ENCODE measurements at places on chromosomes 7 and 10.

GRCh38 chr7:64880322-64881297 lies 22.5 kb upstream of the ZNF273 start:
- peaks cover 26% of the 10 kb centered on the region for H3K27me3 ChIP-seq
- no peak overlapping the region for H3K4me3 ChIP-seq
- H3K27ac ChIP-seq, result no peak overlapping the region
- peak; percentile 14 for DNase-seq
- H3K4me1 ChIP-seq, result peaks cover 9% of the 10 kb centered on the region

DNA sequence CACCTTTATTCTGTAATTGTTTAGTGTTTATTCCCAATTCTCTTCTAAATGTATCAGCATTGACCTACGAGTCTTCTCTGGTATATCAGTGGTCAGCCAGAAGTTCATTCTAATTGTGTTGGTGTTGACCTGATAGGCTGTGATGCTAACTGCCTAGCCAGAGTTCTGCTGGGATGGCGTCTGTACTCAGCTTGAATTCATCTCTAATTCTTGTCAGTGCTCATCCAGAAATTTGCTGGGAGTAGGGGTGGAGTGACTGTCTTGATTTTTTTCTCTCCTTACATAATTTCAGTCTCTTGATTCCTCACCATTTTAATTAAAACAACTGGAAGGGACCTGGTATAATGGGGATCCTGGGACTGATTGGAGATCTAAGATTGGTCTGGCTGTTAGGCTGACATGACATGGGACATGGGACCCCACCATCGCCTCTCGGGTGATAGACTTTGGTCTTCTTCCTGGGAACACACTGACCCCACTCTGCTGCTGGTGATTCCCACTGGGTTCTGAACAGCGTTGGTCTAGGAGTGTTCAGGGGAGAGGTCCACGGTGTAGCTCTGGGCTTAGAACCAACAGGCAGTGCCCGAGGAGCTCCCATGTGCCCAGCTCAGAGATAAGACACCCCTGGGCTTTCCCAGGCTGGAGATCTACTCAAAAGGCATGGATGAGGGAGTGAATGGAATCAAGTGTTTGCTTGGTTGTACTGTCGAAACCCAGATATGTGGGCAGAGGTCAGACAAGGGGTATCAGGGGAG lies 3.8 kb downstream of the NEURL1 start:
- no peaks in the 10 kb centered on the region for H3K36me3 ChIP-seq
- H3K27ac ChIP-seq, result no peak overlapping the region
- H3K27me3 ChIP-seq, result peaks cover 70% of the 10 kb centered on the region
- no peak overlapping the region for H3K4me3 ChIP-seq
- no peak for DNase-seq

DNA sequence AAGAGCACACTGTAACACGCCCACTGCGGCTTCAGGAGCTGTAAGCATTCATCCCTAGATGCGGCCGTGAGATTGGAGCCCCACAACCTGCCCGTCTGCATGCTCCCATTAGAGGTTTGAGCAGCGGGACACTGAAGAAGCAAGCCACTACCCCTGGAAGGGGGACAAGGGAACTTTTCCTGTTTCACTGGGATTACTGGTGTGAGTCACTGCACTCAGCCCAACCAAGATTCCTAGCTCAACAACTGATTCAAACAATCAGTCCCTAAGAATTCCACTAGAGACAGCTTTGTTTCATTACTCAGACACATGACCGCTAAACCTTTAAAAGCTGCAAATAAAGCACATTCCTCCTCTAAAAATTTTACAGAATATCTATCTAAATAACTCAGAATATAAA lies 69.8 kb downstream of the ORC5 start:
- no peaks in the 10 kb centered on the region for H3K27me3 ChIP-seq
- H3K36me3 ChIP-seq, result peaks cover 12% of the 10 kb centered on the region
- no peak overlapping the region for H3K27ac ChIP-seq
- no peak overlapping the region for H3K4me3 ChIP-seq

DNA sequence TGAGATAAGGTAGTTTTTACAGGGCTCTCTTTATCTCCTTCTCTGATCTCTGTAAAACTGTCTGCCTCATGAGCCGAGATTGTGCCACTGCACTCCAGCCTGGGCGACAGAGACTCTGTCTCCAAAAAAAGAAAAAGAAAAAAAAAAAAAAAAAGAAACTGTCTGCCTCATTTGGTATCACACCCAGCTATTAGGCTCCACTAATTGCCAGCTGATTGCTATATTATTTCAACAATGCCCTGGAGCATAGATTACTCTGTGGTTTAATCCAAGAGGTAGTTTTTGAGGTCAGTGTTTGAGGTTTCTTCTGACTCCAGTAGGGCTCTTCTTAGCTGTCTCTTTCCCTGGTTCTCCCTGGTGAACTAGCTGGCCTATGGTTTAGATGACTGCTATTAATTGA lies 268.1 kb upstream of the PLPP4 start:
- no peak overlapping the region for H3K4me3 ChIP-seq
- H3K36me3 ChIP-seq, result no peaks in the 10 kb centered on the region
- H3K27ac ChIP-seq, result no peak overlapping the region
- no peaks in the 10 kb centered on the region for H3K27me3 ChIP-seq
- H3K4me1 ChIP-seq, result no peaks in the 10 kb centered on the region

DNA sequence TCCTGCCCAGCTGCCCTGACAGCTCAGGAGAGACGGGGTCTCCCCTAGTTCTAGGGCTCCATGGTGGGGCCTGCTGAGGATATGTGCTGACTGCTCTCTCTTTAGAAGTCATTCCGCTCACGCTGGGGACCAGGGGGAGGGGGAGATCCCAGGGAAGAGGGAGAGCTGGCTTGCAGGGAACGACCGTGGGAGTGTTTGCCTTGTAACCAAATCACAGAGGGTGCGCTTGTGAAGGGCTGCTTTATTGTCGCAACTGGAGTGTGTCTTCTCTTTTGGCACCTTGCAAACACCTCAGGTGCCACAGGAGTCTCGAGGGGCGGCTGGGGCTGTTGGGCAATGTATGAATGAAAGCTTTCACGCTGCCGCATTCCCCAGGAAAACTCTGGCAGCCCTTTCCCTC lies 531.3 kb upstream of the MKI67 start:
- no peak overlapping the region for H3K4me3 ChIP-seq
- no peak for DNase-seq
- H3K27ac ChIP-seq, result no peak overlapping the region
- no peaks in the 10 kb centered on the region for H3K36me3 ChIP-seq
- H3K4me1 ChIP-seq, result no peaks in the 10 kb centered on the region
- H3K27me3 ChIP-seq, result no peaks in the 10 kb centered on the region

GRCh38 chr7:26022982-26023381 lies 129.0 kb upstream of the NFE2L3 start:
- H3K27ac ChIP-seq, result no peak overlapping the region
- H3K36me3 ChIP-seq, result no peaks in the 10 kb centered on the region
- H3K27me3 ChIP-seq, result peaks cover 4% of the 10 kb centered on the region
- H3K4me1 ChIP-seq, result no peaks in the 10 kb centered on the region

DNA sequence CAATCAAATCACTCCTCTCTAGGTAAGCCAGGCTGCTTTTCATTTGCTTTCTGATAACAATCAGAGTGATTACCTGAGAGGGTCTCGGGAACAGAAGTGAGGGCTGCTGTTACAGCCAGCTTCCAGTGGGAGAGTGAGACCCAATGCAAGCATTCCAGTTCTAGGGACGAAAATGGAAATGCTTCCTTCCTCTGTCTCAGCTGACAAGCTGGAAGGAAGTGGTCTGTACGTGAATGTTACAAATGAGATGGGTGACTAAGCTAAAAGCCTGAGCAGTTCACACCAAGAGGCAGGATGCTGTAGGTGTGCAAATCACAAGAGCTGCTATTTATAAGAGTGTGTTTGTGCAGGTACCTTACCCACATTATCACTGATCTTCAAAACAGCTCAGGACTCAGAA lies 772.4 kb downstream of the GRID1 start:
- H3K4me1 ChIP-seq, result peaks cover 8% of the 10 kb centered on the region
- H3K27ac ChIP-seq, result no peak overlapping the region
- DNase-seq, result no peak
- H3K27me3 ChIP-seq, result no peaks in the 10 kb centered on the region

DNA sequence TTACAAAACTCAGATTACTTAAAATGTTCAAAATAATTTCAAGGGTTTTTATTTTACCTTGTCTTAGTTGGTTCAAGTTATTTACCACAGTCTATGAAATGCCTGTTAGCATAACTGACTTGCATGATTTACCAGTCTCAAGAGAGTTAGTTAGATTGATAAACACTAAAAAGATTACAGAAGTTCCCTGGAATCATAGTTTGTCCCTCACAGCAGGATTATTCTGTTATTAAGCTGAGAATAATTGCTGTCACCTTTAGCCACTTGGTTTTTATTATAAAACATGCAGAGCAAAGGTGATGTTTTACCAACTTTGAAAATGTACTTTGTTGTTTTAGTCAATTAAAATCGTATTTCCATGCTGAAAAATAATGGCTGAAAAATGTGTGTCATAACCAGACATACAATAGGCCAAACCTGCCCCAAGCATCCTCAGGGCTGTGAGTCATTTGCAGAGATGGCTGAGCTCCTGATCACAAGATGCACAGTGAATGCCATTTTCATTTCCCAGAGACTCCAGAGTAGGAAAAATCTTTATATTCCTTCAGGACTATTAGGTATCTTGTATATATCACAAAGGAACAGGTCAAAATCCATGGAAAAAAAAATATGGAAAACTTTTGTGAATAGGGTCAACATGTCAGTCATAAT lies 87.8 kb upstream of the DKK1 start:
- no peak overlapping the region for H3K4me3 ChIP-seq
- no peak for DNase-seq
- H3K36me3 ChIP-seq, result no peaks in the 10 kb centered on the region
- no peaks in the 10 kb centered on the region for H3K27me3 ChIP-seq
- H3K27ac ChIP-seq, result no peak overlapping the region
- no peaks in the 10 kb centered on the region for H3K4me1 ChIP-seq

DNA sequence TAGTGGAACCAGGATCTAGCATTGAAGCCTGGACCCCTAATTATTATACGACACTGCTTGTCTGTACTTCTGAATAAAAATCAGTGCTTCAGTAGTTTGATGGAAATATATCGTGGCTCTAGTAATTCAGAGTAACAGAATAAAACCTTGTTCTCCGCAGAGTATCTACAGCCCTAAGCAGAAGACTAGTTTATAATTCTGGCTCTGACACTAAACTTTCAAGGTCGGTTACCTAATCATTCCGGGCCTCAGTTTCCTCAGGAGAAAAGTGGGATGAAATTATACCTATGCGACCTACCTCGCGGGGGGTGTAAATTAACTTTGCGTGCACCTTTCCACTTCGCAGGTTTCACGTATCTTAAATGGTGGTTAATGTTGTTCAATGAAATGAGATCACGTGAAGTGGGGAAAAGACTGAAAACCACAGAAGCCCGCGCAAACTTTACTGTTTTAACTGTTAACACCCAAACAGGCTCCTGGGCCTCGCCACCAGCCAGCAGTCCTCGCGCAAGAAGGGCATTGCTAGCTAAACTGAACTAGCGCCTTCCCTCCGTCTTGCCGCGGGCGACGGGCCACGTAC lies 615 bp downstream of the THAP5 start:
- peak; percentile 75 for DNase-seq
- peak overlapping the region; percentile 100 for H3K27ac ChIP-seq
- peak overlapping the region; percentile 96 for H3K4me3 ChIP-seq

DNA sequence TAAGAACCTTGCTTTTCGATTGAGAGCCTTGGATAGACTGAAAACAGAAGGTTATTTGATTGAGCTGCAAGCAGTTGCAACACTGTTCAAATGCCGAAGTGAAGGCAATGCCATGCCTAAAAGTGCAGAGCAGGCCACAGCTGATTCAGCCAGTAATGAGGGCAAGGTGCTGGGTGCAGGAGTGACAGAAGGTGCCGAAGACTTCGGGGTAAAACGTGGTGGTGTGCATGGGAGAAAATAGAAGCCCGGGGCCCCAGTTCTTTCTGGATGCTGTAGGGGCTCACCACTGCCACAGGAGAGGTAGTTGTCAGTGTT lies 43.6 kb upstream of the GATAD1 start:
- peaks cover 28% of the 10 kb centered on the region for H3K36me3 ChIP-seq
- no peak for DNase-seq
- H3K27me3 ChIP-seq, result no peaks in the 10 kb centered on the region
- H3K4me1 ChIP-seq, result peaks cover 25% of the 10 kb centered on the region

DNA sequence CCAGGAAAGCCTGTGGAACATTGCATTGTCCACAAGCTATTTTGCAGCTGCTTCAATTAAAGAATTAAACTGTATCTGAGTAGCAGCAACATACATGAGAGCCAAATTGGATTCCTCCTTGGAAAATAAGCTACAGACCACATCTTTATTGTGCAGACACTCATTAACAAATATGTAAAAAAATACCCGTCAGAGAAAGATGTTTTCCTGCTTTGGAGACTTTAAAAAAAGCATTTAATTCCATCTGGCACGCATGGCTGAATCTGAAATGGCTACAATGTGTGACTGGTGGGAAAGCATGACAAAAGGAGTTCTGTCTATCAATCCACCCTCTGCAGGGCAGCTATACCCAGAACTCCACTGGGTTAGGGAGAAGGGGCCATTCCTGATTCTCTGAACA lies 73.1 kb upstream of the HPS1 start:
- no peaks in the 10 kb centered on the region for H3K36me3 ChIP-seq
- H3K27me3 ChIP-seq, result peaks cover 4% of the 10 kb centered on the region
- H3K4me3 ChIP-seq, result no peak overlapping the region

- peaks cover 36% of the 10 kb centered on the region for H3K36me3 ChIP-seq
- no peak for DNase-seq
- H3K27me3 ChIP-seq, result no peaks in the 10 kb centered on the region
- peak overlapping the region; percentile 96 for H3K27ac ChIP-seq
- peaks cover 50% of the 10 kb centered on the region for H3K4me1 ChIP-seq
Measured at GRCh38 chr7:39624442-39624807, 1.1 kb downstream of the RALA start.

GRCh38 chr7:13627455-13627854 lies 362.0 kb downstream of the ETV1 start:
- H3K4me3 ChIP-seq, result no peak overlapping the region
- no peak for DNase-seq
- no peaks in the 10 kb centered on the region for H3K4me1 ChIP-seq

DNA sequence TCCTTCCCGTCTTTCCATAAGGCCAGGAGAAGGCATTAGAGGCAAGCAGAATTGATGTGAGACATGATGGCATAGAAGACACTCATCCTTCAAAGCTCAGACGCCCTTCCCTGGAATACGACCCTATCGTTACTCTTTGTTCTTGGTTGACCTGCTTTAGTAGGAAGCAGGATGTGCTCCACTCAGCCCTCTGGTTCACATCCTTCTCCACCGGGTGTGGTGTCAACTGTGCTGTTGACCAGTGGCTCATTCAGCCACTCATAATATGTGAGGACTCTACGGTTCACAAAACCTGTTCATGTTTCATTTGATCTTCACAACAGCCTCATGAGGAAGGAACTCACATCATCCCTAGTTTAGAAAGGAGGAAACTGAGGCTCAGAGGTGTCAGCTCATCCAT lies 47.1 kb downstream of the ADRA2A start:
- no peaks in the 10 kb centered on the region for H3K4me1 ChIP-seq
- no peak for DNase-seq
- H3K27me3 ChIP-seq, result peaks cover 5% of the 10 kb centered on the region
- no peak overlapping the region for H3K4me3 ChIP-seq
- H3K36me3 ChIP-seq, result no peaks in the 10 kb centered on the region

- peaks cover 34% of the 10 kb centered on the region for H3K4me1 ChIP-seq
- H3K27me3 ChIP-seq, result no peaks in the 10 kb centered on the region
- H3K4me3 ChIP-seq, result peak overlapping the region; percentile 85
- H3K36me3 ChIP-seq, result peaks cover 35% of the 10 kb centered on the region
- H3K27ac ChIP-seq, result peak overlapping the region; percentile 98
- DNase-seq, result peak; percentile 37
Measured at GRCh38 chr7:35695473-35695850, 527 bp upstream of the HERPUD2 start.

- no peaks in the 10 kb centered on the region for H3K36me3 ChIP-seq
- no peak overlapping the region for H3K27ac ChIP-seq
- no peak for DNase-seq
Measured at GRCh38 chr10:60417024-60417423, 27.3 kb upstream of the ANK3 start.

- H3K4me3 ChIP-seq, result no peak overlapping the region
- no peak overlapping the region for H3K27ac ChIP-seq
Measured at GRCh38 chr10:14737808-14738545, 36.7 kb downstream of the FAM107B start.

Measured in activated CD8-positive, alpha-beta T cell treated with anti-CD3 and anti-CD28 coated beads, Interleukin-2, amount 10 ng/mL, durations not matched to agents 7 days and 5 days (primary cell).